ENCODE measurements at places on chromosomes 5 and 9.
A peak's percentile ranks its signal among the peaks of the same experiment; 100 is the strongest.

DNA sequence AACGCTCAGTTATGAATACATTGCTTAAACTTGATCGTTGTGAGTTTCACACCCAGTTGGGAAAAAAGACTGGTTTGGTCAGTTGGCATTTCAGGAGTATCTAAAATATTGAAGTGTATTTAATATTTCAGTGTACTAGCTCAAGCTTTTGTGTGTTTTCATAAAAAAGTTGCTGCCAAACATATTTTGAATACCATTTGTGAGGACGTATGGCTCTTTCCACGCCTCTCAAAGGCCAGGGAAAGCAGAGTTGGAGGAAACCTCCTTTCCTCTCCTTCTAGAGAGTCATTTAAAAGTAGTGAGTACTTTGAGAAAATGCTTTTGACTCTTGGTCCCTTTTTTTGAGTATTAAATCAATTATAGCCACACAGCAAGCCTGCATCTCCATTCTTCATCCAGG is 43.2 kb upstream of the ANKRD33B start:
- DNase-seq = peak; percentile 32

DNA sequence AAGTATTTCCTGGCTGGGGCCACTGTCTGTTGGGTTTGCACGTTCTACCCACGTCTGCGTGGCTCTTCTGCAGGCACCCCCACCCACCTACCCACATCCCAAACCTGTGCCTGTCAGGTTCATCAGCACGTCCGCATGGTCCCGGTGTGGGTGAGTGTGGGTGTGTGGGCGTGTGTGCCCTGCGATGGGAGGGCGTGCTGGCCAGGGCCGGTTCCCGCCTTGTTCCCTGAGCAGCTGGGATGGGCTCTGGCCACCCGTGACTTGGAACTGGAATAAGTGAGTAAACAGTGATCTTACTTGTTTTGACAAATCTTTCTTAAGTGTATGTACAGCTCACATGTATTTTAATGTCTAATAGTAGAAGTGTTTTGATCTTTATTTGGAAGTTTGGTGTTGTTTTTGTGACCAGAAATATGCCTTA is 20.4 kb downstream of the ERGIC1 start:
- DNase-seq = no peak

DNA sequence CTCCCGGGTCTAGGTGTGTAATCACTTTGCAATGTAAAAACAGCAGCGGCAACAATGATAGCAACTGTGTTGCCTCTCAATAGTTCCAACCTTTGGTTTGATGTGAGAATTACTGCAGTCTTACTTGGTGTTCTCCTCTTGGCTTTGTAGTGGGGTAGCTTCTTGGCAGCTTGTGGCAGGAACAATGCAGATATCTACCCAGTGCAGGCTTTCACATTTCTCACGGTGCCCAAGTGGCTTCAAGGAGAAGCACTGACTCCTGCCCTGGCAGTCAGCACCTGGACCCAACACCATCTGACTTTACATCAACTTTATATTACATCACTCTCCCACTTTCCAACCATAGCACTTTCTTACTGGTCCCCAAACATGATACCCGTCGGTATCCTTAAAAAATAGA is 28.4 kb upstream of the TIFAB start:
- no peak for DNase-seq

GRCh38 chr9:137715321-137715720 is 96.5 kb downstream of the EHMT1 start:
- DNase-seq = no peak

DNA sequence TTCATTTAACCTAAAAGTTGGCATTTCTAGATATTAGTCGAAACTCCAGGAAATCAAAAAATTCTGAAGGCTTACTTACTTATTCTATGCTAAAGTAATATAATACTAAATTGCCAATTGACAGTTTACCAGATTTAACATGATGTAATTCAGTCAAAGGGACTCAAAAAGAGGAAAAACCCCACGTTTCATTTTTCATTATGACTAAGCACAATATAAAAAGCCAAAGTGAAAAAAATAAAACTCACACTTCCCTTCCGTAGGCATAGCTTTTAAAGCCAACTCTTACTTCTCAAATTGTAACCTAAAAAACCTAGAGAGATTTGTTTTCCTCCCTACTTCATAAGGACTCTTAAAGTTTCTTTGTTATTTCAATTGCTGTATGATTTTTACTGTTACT is 146.6 kb downstream of the RAPGEF6 start:
- DNase-seq = no peak

GRCh38 chr9:95809686-95810085 is 65.8 kb upstream of the ERCC6L2 start:
- DNase-seq = no peak

DNA sequence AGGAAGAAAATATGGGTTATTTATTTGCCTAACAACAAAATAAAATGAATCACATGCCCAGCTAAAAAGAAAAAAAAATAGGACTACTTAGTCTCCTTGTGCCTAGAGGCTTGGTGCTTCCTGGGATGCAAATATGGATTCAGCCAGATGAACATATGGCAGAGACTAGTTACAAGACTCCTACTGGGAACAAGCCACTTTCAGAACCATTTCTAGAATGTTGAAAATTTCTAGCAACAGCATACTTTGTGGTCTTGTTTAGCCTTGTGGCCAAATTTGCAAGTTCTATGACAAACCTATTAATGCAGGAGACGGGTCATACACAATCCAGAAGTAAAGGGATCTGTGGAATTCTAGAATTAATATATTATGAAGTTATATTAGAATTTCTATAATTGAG is 198.7 kb downstream of the CHSY3 start:
- no peak for DNase-seq

DNA sequence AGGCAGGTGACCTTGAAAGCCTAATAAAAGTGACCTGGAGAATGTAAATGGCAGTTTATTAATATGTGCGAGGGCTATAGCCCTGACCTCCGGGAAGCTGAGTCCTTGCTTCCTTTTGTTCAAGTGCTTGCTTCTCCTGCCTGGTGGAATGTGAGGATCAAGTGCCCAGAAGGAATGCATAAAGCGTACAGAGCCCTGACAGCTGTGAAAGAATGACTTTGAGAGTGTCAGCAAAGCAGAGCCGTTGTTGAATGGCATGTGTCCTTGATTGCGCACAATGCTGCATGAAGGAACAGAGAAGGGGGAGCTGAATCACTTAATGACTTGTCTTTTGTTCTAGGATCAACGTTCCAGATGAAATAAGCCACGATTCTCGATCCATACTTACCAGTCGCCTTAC is 133.0 kb downstream of the SLF1 start:
- DNase-seq = no peak

DNA sequence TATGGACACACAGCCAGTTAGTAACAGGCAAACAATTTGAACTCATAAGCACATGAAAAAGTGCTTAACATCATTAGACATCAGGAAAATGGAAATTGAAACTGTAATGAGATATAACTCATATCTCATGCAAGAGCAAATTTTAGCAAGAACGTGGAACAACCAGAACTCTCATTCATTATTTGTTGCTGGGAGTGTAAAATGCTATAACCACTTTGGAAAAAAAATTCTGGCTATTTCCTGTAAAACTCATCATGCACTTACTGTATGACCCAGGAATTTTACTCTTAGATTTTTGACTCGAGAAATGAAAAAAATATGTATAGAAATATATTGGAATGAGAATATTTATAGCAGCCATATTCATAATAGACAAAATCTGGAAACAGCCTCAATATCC is 205.7 kb upstream of the PUM3 start:
- no peak for DNase-seq

DNA sequence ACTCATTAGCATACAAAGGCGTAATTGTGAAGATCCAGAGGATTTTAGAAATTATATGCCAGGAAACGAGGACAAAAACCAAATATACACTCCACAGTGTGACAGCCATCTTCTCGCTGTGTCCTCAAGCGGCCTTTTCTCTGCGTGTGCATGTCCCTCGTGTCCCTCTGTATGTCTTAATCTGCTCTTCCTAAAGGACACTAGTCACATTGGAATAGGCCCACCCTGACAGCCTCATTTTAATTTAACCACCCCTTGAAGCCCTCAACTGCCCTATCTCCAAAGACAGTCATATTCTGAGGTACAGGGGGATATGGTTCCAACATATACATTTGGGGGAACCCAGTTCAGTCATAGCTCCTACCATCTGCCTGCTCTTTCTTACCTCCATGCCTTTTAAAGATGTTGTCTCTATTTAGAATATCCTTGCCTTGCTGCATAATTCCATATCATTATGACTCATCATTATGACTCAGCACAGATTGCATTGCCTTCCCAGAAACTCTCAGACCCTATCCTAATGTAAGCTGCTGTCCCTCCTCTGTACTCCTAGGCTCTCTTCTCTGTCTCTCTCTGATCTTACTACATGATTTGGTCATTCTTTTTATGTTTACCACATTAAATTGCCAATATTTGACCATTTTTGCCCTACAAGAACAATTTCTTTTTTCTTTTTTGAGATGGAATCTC is 210.9 kb downstream of the AOPEP start:
- no peak for DNase-seq

- DNase-seq = no peak
Observed at GRCh38 chr9:105437704-105438103, 10.1 kb upstream of the FSD1L start.
